Activated T-cell treated with anti-CD3 and anti-CD28 coated beads, Interleukin-2, amount 50 U/mL, for 4 hours (primary cell): ENCODE measurements at places on chromosomes 3 and 15. TPM values are rescaled to one million over a fixed set of nuclear protein-coding genes. Genes with fewer than 3 reads are reported as not detected.

HEMK1 gene
- total RNA-seq, result 26.8 TPM

DNA sequence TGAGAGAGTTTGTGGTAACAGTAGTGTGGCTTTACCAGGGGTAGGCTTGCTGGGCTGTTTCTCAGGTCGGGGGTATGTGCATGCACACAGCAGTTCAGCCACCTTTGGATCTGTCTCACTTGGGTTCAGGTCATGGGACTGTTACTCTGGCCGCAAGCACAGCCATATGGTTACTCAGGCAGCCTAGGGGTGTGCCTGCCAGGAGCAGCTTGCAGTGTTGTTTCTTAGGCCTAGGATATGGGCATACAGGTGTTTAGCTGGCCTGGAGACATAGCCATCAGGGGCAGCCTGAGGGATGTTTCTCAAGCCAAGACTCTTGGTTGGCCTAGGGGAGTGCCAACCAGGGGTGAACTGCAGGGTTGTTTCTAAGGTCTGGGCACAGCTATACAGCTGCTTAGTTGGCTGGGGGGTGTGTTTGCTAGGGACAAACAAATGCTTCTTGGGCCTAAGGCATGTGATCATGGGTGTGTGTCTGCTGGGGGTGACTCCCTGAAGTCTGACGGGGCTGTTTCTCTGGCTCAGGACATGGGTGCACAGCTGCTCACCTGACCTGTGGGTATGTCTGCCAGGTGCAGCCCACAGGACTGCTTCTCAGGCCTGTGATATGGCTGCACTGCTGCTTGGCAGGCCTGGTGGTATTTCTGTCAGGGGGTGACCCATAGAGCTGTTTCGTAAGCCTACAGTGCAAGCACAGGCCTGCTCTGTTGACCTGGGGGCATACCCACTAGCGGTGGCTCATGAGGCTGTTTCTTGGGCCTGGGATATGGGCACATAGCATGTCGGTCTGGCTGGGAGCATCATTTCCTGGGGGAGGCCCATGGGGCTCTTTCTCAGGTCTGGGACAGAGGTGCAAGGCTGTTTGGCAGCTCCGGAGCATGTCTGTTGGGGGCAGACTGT is 168.0 kb upstream of the THRB start:
- DNase-seq, result no peak

SAMD7 gene
- total RNA-seq, result not detected

DNA sequence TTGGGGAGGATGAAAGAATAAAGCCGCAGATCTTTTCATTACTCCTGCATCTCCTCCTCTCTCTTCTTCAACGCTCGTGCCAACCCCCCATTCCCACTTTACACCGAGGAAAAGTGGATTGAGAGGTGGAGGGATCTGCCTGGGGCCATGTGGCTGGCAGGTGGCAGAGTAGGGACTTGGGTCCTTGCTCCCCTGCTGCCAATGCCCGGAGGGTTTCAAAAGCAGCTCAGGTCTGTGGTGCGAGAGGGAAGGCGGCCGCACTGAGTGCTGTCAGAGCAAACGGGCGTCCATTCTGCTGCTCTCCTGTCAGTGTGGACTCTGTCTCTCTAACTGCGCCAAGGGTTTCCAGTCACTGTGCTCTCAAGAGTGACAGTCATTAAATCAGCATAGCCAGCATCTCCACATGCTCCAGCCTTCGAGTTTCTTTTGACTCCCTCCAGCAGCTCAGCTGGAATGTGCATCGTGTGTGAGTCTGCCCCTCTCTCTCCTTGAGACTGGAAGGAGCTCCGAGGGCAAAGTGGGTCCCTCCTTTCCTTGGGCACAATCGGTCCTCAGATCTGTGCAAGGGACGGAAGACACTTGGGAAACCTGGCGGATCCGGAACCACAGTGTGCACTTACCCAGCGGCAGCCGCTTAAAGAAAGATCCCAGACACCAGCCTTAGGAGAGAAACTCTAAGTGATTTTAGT is 68.6 kb downstream of the VGLL4 start:
- DNase-seq, result no peak

NKTR gene
- total RNA-seq, result 44.2 TPM

DNA sequence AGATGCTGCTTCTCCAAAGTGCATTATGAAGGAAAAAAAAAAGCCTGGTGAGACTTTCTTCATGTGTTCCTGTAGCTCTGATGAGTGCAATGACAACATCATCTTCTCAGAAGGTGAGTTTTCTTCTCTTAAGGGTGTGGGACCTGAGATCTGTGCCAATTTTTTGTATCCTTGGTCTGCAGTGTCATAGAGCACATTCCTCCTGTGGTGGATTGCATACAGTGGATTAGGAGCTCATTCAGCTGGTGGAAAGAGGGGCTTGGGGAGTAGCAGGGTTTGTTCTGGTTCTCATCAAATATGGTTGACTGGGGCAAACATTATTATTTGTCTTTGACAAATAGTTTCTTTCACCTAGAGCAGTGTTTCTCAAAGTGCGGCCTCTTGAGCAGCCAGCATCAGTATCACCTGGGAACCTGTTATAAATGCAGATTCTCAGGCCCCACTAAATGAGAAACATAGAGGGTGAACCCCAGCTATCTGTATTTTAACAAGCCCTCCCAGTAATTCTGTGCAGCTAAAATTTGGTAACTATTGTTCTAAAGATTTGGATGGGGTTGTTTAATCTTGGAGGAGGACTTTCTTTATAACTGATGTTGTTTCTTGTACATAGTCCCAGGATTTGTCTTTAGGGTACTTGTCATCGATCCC is 44.1 kb downstream of the TGFBR2 start:
- DNase-seq, result no peak

ADCY5 gene
- 0.05 TPM for total RNA-seq

GRCh38 chr15:95365511-95366107 is 964.9 kb upstream of the NR2F2 start:
- DNase-seq, result no peak

DNA sequence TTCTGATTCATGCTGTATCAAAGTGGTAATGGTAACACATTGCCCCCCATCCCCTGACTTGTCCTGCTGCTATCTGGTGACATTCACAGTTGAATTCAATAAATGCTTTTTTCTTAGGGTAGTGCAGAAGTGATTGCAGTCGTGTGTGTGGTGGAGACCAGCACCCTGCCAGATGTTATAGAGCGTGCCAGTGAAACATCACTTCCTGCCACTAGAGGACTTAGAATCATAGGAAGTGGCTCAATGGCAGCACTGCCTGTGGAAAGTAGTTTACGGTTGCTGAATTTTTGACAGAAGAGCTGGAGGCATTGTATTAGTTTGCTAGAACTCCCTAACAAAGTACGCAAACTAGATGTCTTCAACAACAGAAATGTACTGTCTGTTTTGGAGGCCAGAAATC is 37.4 kb upstream of the P2RY12 start:
- no peak for DNase-seq

DNA sequence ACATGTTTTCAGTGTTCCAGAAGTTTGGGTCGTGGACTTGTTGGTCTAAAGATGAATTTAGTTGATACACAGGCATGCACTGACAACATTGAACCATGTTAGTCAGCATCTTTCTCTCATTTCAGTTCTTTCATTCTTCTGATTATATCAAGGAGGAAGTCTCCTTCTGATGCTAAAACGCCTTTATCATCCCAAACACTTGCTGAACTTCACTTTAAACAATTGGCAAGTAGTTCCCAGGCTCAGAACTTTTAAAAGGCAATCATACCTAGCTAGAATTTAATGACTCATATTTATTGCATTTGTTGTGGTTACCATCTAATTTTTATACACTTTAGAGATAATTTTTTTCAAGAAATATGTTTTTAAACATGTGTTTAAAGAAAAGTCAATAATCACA is 15.9 kb downstream of the LMCD1 start:
- DNase-seq, result no peak

RLBP1 gene
- not detected for total RNA-seq

- DNase-seq, result no peak
Observed at GRCh38 chr3:39917065-39917773, 107.8 kb downstream of the MYRIP start.

IGSF11 gene
- total RNA-seq, result not detected

GRCh38 chr15:46213551-46213950 is 578.7 kb downstream of the SQOR start:
- DNase-seq, result no peak

LINGO1 gene
- total RNA-seq, result not detected

GRCh38 chr3:168134931-168135330 is 39.2 kb upstream of the GOLIM4 start:
- DNase-seq, result no peak

SAMMSON gene
- not detected for total RNA-seq

FANCD2OS gene
- total RNA-seq, result not detected

- no peak for DNase-seq
Observed at GRCh38 chr3:184129012-184129411, 6.1 kb upstream of the EIF2B5 start.

FAM81A gene
- total RNA-seq, result 0.40 TPM

GRCh38 chr3:141431411-141432378 is 55.1 kb upstream of the RASA2 start:
- DNase-seq, result no peak

GRCh38 chr3:105647047-105647446 is 221.8 kb downstream of the CBLB start:
- DNase-seq, result no peak

- DNase-seq, result peak; percentile 29
Observed at GRCh38 chr15:31472636-31473384, 146.2 kb downstream of the KLF13 start.

DNA sequence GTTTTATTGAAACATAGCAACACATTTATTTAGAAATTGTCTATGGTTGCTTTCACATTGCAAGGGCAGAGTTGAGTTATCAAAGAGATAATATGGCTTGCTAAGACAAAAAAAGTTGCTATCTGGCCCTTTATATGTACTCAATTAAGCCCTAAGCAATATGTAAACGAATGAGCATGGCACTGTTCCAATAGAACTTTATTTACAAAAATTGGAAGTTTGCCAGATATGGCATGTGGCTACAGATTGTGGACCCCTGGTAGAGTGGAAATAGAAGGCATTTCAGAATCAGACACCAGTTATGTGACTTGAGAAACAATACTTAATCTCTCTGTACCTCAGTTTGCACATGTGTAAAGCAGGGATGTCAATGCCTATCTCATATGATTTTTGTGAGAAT is 515.6 kb upstream of the SGO1 start:
- DNase-seq, result no peak

DNA sequence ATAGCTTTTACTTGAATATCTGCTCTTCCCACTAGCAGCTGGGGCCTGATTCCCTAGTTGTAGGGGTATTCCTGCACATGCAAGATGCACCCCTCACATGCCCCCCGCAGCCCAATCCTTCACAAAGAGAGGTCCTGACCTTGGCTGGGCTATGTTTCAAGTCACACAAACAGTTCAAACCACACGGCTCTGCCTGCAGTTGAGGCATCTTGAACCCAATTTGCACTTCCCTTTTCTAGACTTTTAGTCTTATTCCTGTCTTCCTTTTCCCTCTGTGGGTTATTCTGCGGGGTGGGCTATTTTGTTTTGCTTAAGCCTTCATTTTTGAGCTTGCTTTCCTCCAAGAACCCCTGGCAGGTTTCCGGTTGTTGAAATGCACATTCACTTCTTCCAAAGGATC is 13.3 kb upstream of the CCR1 start:
- no peak for DNase-seq

NT5DC2 gene
- total RNA-seq, result 42.8 TPM

DNA sequence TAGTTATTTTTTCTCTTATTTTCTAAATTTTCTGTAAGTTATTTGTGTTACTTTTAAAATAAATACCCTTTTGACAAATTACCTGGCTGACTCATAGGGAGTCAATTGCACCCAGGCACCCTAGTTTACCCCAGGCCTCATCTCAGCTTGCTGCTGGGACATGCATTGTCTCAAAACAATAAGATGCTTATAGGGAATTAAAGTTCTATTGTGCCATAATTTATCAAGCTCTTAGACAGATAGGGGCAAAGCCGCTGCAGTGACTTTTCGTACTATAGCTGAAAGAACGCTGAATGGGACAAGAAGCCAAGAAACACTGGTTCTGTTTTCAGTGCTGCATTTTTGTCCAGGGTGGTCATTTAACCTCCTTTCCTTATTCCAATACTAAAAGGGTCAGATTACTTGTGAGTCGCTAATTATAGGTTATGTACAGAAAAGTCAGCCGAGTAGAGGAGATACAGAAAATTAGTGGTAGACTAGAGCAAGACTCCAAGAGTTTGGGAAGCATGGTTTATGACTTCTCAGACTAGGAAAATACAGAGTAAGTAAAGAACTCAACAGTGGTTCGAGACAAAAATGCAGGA is 50.3 kb downstream of the EXD1 start:
- DNase-seq, result no peak

DNA sequence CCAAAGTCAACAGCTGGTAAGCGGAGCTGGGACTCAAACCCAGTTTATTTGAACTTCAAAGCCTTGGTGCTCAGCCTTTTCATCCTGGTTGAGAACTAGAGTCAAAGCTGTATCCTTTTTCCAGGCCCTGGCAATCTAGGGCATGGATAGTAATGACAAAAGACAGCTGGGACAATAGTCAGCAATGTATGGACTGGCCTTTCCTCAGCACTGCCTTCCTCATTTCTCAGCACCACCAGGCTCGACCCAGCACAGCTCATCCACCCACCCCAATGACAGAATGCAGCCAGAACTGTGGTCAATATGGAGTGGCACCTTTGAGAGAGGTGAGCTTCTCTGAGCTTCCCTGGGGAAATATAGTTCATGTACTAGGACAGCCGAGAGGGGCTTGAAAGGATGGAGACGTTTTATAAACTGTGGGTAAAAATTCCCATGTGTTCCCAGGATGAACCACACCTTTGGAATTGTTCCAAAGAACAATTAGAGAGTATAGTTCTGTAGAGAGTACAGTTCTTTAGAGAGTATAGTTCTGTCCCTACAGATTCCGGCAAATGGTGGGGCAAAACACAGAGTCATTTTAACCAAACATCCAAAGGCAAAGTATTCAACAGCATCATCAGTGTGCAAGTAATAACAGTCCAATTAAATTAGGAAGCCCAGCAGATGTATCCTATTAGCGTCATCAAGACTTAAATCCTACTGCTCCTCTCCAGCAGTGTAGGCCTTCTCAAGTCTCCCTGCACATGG is 30.2 kb upstream of the IREB2 start:
- no peak for DNase-seq

SHF gene
- 19.2 TPM for total RNA-seq

OXTR gene
- total RNA-seq, result 0.41 TPM

DNA sequence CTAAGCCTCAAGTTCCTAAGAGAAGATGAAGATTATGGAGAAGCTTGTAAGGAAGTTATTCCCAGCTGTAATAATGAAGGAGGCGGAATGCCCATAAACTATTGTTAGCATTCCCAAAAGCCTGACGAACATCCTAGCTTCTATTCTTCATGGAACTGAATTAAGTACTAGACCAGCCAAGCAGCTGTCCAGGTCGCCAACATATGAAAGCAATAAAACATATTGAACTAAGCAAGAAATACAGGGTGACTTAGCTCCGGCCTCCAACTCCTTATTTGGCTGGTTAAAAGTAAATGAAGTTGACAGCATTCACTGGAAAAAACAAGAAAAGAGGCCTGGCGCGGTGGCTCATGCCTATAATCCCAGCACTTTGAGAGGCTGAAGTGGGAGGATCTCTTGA is 174.0 kb upstream of the TPM1 start:
- no peak for DNase-seq

SCN11A gene
- not detected for total RNA-seq

SPINT1 gene
- 10.8 TPM for total RNA-seq

RHO gene
- not detected for total RNA-seq
